NCI-H1048 (cell line): ENCODE measurements at places on chromosomes 5 and 9.

GRCh38 chr5:150321784-150322183 lies 19.1 kb upstream of the ARSI start:
- no peak for DNase-seq

- DNase-seq = no peak
Observed at GRCh38 chr5:140042643-140043507, at the start of gene NRG2. Gene NRG2, minus strand, starts transcription at chr5:140043299.

DNA sequence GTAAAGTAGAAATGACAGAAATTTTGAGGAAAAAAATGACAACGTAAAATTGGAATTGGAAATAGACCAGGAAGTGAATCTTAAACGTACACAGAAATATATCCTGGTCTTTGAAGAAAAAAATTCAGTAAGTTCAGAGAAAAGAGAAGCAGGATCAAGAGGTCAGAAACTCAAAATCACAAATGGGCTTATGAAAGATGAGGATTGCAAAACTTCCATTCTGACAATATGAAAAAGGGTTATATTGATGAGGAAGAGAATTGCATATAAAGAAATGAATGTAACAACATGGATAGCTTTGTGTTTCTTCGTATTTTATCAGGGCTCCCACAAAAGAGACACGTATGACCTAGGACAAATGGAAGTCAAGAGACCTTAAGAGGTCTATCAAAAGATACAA lies 58.1 kb downstream of the OXCT1 start:
- no peak for DNase-seq

- DNase-seq = no peak
Observed at GRCh38 chr9:116589392-116590354, 97.4 kb upstream of the TRIM32 start.

DNA sequence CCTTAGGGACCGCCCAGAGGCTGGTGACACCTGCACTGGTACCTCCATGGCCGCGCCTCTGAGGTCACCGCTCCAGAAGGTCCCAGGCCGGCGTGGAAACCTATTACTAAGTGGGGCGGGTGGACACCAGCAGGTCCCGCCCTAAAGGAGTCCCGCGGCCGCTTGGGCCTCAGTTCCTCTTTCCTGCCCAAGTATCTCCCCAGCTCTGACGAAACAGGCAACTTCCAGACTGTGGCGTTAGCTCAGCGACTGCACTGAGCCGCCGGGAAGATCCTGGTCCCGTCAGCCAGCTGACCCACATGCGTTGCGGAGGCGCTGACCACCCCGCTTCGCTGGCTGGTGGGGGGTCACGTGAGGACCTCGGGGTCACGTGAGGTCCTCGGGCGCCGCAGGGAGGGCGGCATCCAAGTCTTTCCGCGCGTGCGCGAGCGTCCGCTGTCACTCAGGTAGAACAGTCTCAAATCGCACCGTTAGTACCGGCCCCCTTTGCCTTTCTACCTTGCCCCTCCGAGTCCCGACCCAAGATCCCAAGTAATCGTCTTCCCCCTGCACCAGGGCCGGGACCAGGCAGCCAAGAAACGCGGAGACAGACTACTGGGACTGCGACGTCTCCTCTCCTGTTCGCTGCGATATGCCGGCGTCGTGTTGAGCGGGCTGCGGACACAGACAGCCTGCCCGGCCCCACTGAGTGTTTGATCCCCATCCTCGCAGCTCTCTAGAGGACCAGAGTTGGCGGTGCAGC lies 53.7 kb upstream of the KDM4C start:
- DNase-seq = no peak

GRCh38 chr5:149761461-149761860 lies 31.4 kb downstream of the PPARGC1B start:
- DNase-seq = no peak

DNA sequence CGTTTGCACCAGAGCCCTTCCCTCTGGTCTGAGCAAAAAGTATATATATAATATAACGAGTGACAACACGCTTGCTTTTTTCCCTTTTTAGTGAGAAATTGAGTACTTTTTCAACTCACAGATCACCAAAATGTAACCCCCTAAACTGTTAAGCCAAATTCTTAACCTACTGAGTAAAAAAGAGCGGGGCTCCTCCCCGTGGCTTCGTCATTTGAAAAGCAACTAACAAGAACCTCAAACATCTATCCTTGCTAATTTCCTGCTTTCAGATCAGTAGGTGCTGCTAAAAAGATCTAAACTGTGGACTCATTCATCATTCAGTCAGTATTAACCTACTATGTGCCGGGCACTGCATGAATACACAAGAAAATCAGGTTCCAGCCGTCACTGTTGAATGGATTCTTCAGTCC lies 1.0 kb upstream of the PTBP3 start:
- DNase-seq = no peak

DNA sequence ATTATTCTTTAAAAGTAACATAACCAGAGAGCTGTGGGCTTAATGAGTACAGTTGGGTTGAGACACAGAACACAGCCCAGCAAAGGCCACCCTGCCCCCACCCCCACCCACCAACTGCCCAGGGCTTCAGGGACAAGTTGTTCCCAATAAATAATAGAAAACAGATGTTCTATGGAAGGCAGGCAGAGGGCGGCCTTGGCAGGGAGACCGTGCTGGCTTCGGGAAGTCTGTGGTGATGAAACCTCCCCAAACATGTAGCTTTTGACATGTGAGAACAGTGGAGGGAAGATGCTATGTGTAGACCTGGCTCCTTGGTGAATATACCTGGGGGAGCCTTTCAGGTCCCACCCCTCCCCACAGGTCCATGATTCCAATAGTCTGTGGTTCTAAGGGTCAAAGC lies 10.0 kb downstream of the TRAF1 start:
- no peak for DNase-seq

DNA sequence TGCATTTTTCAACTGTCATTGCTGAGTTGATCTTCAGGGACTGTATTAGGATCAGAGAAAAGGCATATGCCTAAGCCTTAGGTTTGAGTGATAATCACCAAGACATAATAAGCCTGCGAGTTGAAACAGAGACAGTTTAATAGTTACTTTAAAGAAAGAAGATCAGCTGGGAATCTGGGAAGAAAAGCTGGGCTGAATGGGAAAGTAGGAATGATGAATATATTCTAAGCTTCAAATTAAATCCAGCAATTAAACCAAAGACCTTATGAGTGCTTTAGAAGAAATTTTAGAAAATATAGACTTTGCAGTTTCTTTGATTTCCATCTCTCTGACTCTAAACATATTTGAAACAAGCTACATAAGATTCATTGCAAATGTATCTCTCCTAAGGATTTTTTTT lies 222.3 kb downstream of the ENC1 start:
- no peak for DNase-seq

DNA sequence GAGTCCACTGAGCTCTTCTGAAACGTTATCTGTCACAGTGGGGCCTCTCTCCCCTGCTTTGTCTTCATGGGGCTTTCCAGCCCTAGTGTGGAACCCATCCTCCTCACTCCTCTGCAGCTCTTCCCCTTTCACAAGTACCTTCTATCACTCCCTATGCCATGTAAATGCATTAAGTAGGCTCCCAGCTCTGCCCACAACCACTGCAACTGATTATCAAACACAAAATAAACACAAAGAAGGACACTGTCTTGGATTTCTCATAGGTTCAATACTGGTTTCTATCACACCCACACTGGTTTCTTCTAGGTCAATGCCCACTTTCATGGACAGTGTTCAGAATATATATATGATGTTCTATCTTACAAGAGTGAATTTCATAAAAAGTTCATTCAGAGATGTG lies 139.4 kb downstream of the GNAQ start:
- DNase-seq = no peak

- DNase-seq = no peak
Observed at GRCh38 chr5:142065273-142065672, 43.3 kb upstream of the NDFIP1 start.

- no peak for DNase-seq
Observed at GRCh38 chr5:172802112-172802511, 31.1 kb upstream of the DUSP1 start.

- no peak for DNase-seq
Observed at GRCh38 chr9:106104887-106105286, 410.5 kb downstream of the TMEM38B start.

DNA sequence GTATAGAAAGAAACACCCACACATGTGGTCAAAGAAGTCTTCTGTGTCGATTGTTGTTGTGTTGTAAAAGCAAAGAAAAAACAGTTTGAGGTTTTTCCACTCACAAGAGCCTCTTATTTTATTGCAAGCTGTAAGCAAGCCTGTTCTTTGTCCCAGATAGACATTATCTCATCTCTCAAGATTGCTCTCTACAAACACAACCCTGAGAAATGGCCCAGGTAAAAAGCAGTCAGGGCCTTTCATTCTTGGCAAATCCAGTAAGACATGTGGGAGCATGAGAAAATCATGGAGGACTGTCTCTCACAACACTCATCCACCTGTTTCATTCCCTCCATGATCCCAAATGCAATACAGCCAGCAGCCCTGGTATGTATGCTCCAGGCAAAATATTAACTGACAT lies 286.6 kb upstream of the POU5F2 start:
- DNase-seq = no peak

DNA sequence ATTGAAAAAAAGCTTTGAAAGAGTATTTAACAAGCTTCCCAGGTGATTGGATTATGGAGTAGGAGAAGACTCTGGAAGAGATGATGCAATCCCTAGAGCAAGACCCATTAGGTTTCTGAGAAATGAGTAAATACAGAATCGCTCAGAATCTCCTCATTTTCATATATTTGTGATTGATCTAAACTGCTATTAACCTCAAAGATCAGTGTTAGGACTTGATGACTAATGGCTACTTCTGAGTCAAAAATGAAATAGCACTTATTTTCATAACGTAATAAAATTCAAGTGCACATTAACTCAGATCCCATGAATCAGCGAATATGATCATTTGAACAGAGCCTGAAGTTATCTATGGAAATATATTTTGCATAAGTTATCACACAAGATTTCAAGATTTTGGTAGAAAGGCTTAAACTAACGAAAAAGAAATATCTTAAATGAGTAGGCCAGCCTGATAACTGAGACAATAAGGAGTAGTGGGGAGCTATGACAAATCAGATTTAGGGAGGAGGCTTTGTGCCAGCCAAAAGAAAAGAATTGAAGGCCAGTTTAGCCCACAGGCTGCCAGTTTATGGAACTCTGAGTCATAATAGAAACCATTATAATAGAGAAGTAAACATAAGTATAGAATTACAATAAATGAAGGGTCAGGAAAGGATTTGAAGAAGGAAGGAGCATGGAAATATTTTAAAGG lies 106.7 kb upstream of the OSMR start:
- no peak for DNase-seq

DNA sequence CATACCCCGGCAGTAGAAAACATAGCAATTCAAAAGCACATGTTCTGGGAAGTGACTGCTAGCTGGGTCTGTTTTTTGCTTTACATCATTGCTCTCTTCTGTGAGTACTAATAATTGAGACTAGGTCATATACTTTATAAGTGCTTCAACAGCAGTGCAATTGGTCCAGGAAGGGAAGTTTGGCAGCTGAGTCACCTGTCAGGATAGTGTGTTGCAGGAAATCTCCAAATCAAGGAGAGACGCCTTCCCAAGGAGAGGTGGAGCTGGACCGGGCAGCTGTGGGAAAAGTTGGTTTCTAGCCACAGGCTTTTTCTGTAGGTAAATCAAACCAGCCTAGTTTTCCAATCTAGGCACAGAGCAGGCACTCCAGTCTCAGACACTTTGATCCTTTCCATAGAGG lies 330.1 kb downstream of the ENC1 start:
- no peak for DNase-seq

- no peak for DNase-seq
Observed at GRCh38 chr9:70609542-70610286, 195.3 kb upstream of the KLF9 start.

- no peak for DNase-seq
Observed at GRCh38 chr5:175700991-175701390, 43.1 kb downstream of the HRH2 start.

DNA sequence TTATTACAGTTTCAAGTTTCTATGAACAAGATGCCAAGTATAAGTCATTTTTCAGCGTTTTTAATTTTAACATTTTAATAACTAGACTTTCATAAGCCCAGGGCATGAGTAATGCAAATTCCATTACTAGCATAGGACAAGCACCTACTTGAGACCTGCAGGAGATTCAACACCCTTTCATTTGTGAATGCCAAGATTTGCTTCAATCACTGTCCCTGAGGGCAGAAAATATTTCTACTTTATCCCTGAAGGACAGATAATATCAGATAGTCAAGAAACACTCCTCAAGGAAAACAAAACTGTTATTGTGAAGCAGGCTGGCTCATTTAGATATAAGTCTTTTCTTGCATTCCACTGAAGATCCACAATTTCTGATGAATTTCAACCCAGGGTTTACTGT lies 27.7 kb upstream of the ZNF622 start:
- no peak for DNase-seq

- DNase-seq = no peak
Observed at GRCh38 chr5:122576256-122577016, 198.4 kb upstream of the SNX2 start.
